ENCODE measurements at places on chromosomes 3 and 15.

DNA sequence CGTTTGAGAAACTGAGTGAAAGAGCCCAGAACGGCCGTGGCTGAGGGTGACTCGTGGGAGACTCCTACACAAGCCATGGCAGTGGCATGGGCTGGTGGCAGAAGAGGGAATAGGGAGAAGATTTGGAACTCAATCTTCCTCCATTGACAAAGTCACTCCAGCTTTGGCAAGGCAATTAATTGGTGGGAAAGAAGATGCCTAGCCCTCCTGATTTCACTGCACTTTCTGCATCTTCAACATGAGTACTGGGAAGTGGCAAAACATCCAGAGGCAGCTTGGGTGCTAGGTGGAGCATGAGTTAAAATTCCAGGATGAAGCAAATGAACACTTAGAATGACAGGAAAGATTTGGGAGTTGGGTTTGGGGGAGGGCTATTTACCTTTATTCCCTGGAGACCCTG, 1.4 kb upstream of the TGFBR2 start:
- no peak for DNase-seq

DNA sequence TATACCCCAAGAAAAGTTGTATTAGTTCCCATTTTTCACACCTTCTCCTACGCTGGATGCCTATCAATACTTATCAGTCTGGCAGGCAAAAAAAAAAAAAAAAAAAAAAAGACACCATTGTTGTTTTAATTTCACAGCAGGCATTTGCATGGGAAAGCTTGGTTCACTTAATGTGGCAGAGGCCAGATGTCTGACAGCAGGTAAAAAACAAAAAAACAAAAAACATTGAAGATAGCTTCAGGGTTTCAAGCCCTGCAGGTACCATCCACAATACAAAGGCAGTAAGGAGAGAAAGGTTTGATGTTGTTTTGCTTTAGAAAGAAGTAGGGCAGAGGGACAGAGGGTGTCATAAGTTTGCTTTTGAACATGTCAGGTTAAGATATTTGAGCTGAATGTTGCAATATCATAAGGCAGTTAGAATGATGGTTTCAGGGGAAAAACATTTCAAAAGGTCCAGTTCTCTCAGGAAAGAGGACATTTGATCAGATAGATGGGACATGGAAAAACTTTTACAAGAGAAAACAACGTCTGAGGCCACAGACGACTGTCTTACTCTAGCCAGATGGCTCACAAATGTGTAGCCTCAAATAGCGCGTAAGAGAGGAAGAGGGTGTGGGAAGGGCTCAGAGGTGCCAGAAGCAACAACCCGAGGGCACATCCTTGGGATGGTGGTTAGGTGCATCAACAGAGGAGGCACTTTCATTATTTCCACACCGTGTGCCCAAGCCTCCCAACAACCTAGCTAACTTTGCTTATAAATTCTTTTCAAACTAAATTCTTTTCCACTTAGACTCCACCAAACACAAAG, 25.7 kb downstream of the PCOLCE2 start:
- DNase-seq: no peak

DNA sequence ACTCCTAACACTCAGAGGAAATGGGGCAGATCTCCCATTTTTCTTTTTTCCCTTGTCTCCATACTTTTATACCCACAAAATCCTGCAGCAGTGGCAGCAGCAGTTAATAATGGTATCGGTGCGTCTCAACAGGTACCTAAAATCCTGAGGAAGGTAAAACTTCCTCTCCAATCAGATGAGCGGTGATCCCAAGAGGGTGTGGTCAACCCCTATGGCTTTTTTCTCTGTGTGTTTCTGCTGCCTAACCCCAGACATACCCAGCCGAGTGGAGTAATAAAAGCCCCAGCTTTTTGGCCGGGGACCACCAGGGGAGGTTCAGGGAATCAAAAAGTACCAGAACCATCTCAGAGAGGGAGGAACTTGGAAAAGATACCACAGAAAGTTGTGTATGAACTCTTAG, 9.1 kb downstream of the GK5 start:
- no peak for DNase-seq

DNA sequence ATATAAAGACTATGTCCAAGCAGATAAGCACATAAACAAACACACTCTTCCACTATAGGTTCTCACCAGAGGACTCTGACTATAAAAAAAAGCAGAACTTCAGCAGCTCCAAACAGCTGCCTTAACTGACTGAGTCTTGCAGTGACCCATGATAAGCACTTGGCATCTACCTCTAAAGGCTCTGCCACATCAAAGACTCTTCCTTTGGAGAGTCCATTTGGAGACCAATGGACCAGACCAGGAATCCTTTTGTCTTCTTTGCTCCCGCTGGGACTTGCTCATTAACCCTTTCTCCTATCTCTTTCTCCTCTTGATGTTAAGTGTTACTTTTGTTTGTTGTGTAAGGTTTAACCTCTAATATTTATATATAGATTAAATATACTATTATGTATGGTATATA, 424.1 kb downstream of the RSL24D1 start:
- no peak for DNase-seq

DNA sequence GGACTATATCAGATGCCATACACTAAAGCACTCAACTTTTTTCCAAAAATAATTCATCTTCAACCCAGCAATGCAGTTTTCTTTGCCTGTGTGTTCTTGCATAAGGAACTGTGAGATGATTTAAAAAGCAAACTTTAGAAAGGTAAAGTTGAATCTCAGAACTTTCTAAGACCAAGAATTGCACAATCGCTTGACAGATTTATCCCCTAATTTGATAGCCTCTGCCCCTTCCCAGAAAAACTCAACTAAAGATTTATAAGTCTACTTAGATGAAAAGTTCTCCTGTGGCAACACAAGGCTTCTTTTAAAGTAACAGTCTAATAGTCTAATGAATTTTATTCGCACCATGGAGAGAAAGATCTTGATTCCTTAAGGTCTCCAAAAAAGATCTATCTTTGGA, 259.3 kb downstream of the MAGI1 start:
- no peak for DNase-seq
